ENCODE measurements at places on chromosomes 1 and 21. TPM values are rescaled to one million over a fixed set of nuclear protein-coding genes. Genes with fewer than 3 reads are reported as not detected.

The PRAMEF7 gene
- not detected for total RNA-seq

The GPR157 gene
- total RNA-seq, result 3.9 TPM

The ADGRL4 gene
- 121 TPM for total RNA-seq

The DNASE2B gene
- total RNA-seq, result not detected

The HEATR1 gene
- total RNA-seq, result 21.6 TPM

The CYP4B1 gene
- total RNA-seq, result not detected

The FAM78B gene
- 0.38 TPM for total RNA-seq

The RGS8 gene
- not detected for total RNA-seq

The RABIF gene
- 10.5 TPM for total RNA-seq

The LIN28A gene
- not detected for total RNA-seq

The NBPF6 gene
- total RNA-seq, result not detected

The TFF1 gene
- total RNA-seq, result not detected

The CLCA1 gene
- not detected for total RNA-seq

The IL20 gene
- not detected for total RNA-seq

The RAVER2 gene
- 3.0 TPM for total RNA-seq

The PLK3 gene
- total RNA-seq, result 11.7 TPM

The OR2T10 gene
- total RNA-seq, result not detected

The ZNF683 gene
- total RNA-seq, result not detected

The ACTL8 gene
- total RNA-seq, result not detected

The CRNN gene
- total RNA-seq, result not detected

The S1PR1 gene
- 254 TPM for total RNA-seq

The PAPPA2 gene
- total RNA-seq, result under 0.01 TPM

The ATAD3C gene
- total RNA-seq, result 0.89 TPM

The DEDD gene
- 60.6 TPM for total RNA-seq
